NCI-H774 (cell line): ENCODE measurements at places on chromosomes 3 and 15.

DNA sequence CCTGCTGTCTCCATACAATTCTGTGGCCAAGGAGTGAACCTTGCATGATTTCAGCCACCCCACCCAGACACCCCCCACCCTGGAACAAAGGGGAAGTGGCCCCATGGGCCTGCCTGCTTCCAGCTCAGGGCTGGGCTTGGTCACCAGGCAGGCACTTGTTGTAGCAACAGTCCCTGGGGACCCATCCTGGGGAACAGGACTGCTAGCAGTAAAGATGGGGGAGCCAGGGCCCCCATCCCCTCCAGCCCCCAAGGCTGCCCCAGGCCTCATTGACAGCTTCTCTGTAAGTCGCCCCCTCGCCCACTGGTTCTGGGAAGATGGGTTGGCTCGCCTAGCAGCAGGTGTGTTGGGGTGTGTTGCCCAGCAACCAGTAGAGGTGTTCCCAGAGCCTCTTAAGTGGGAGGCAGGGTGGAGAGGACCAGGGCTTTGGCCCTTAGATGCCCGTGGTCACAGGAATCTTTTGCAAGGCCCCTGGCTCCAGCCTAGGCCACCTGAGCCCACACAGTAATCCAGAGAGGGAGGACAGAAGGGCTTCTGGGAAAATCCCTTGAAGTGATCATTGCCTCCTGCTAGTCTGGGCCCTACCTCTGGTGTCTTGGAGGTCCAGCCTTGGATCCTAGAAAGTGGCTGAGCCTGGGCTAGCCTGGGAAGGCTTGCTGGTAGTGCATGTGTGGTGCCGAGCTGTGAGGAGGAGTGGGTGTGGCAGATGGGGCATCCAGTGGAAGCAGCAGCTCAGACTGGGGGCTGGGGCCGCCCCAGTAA lies 48.9 kb downstream of the CYP11A1 start:
- DNase-seq = peak; percentile 67

GRCh38 chr3:19967812-19968211 lies 20.9 kb downstream of the RAB5A start:
- DNase-seq = no peak

DNA sequence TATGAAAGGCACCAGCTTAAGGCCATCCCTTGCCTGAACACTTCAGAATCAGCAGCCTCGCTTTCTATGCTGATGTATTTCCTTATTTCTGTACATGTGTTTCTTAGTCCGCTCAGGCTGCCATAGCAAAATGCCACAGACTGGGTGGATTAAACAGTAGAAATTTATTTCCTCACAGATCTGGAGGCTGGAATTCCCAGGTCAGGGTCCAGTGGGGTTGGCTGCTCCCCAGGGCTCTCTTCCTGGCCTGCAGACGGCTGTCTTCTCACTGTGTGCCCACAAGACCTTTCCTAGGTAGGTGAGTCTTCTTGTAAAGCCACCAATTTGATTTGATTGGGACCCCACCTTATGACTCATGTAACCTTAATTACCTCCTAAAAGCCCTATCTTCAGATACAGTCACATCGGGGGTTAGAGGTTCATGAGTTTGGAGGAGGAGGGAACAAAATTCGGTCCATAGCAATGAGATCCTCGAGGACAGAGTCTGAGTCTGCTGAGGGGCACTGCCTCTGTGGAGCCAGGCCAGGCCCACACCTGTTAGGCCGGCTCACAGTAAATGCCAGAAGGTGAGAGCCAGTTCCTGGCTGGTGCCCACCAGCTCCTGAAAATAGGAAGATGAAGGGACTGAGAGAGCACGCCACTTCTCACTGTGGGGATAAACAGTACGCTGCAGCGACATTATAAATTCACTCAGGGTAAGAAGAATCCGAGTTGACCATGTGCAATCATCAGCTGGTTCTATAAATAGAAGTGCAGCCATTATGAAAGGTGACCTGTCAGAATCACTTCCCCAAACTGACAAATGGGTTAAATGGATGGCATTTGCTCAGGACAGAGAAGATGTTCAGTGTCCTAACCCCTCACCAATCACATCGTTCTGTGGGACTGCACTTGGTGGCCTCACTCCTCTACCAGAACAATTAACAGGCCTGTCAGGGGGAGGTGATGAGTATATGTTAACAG lies 41.1 kb downstream of the CTXND1 start:
- no peak for DNase-seq

GRCh38 chr3:171525437-171525836 lies 65.2 kb upstream of the TNIK start:
- DNase-seq = no peak

GRCh38 chr15:73598530-73599160 lies 34.5 kb downstream of the NPTN start:
- DNase-seq = no peak

- no peak for DNase-seq
Observed at GRCh38 chr3:127819656-127820055, 2.7 kb downstream of the MGLL start.

- no peak for DNase-seq
Observed at GRCh38 chr3:125958511-125959316, 10.3 kb upstream of the ROPN1B start.

GRCh38 chr3:111592143-111592542 lies 3.0 kb downstream of the ZBED2 start:
- DNase-seq = no peak

- DNase-seq = no peak
Observed at GRCh38 chr3:30680789-30681648, 74.6 kb downstream of the TGFBR2 start.

DNA sequence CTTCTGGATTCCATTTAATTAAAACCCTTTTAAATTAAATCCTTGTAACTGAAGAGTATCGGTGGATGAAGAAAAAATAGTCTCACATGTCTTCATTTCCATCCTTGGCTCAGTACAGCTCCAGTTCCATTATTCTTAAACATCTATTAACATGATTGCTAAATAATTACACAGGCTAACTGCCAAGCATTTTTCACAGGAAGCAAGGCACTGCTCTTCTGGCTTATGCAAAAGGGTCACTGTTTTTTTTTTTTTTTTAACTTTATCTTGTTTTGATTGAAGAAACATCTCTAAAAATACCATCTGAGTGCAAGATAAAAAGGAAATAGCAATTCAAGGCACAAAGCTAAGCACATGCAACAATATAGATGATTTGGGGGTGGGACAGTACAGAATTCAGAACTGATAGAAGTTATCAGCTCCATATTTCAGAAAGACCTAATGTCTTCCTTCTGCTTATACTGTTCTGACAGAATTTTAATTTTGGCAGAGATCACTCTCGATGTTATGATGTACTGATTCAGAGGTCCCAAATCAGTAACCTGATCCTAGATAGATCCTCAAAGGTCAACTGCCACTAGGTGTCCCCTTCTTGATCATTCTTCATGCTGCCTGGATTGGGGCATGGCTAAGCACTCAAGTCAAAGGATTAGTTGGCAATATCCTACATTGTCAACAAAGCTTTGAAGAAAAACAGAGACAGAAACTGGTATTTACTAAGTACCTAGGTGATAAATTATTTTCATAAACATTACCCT lies 57.8 kb upstream of the ACTC1 start:
- DNase-seq = peak; percentile 35

GRCh38 chr3:30273304-30274072 lies 332.9 kb upstream of the TGFBR2 start:
- DNase-seq = no peak

- no peak for DNase-seq
Observed at GRCh38 chr15:41637086-41637485, 23.1 kb upstream of the MGA start.

DNA sequence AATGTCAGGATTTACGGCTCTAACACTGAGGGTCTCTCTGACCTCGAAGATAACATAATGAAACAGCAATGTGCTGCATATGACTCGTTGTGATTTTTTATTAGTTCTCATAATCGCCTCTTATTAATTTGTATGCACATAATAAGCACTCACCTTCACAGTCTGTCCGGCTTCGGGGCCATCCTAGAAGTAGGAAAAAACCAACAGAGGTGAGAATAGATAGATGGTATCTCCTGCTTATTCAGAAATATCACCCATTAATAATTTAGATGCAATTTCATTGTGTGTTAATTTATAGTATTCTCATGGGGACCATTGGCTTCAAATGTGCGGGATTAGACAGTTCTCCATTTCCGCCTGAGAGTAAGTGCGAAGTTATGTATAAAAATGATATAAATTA lies 961.4 kb upstream of the CFAP20DC start:
- DNase-seq = no peak

GRCh38 chr3:110995461-110996231 lies 76.0 kb upstream of the NECTIN3 start:
- DNase-seq = no peak

- no peak for DNase-seq
Observed at GRCh38 chr3:115228266-115228665, 81.2 kb upstream of the ZBTB20 start.

DNA sequence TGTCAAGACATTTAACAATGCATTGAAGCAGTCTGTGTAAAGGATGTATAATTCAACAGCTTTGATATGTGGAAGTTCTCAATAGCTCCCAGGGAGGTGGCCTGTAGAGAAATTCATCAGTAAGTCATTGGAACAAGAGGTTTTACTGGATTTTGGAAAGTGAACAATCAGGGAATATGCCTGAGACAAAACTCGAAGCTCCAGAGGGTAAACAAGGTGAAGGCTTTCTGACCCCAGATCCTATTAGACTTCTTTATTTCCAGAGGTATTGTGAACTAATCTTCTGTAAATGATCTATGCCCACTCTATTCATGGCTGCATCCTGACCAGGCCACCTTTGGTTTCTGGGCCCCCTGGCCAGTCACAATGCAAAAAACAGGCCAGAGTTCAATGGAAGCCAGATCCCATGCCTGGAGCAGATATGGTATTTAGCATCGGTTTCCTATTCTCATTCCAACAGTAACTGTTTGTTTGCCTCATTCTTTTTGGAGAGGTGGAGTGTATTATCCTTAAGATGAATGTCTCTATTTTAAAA lies 177.3 kb downstream of the SATB1 start:
- DNase-seq = no peak

DNA sequence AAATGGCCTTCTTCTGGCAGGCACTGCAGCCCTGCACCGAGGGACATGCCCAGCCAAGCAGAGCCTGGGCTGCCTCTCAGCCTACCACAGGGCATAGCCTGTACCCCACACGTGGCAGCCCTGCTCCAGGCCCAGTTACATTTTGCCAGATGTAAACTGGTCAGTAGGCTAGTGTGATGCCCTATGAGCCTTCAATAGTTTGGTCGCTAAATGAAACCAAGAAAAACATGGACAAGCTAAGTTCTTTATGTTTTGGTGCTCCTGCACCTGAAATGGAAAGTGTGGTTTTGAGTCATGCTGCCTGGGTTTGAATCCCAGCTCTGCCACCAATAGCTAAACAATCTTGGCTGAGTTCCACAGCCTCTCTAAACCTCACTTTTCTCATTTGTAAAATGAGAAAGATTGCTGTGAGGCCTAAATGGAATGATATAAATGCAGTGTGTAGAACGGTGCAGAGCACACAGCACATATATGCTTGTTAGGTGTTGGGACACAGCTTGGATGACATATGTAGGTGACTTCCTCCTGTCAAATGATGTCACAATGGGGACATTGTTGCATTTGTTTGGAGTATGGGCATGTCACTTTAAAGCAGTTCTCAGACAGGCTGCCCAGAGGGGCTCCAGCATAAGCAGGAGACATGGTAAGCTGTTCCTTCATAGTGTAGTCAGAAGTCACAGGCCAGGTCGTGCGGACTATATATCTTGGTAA lies 57.4 kb downstream of the ZBTB38 start:
- DNase-seq = no peak

- DNase-seq = no peak
Observed at GRCh38 chr15:35307026-35307425, 221.9 kb upstream of the NANOGP8 start.

GRCh38 chr3:135759651-135760050 lies 205.9 kb upstream of the PPP2R3A start:
- DNase-seq = no peak

GRCh38 chr3:87856126-87856525 lies 202.7 kb downstream of the CGGBP1 start:
- DNase-seq = no peak

GRCh38 chr15:38216763-38217162 lies 35.9 kb upstream of the SPRED1 start:
- DNase-seq = no peak

DNA sequence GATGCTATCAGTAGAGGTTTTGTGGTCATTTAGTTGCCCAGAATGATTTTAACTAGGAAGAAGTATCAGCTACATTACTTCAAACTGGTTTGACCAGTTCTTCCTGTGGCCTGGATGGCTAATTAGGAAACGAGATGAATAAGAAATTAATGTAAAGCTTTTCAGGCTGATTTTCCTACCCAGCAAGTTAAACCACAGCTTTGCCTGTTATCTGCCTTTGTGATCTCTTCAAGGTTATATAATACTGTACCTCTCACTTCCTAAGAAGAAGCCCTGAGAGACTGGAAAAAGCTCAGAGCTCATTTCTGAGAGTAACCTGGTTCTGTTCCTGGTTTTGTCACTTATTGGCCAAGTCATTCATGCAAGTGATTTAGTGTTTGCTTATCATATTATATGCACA lies 782.2 kb upstream of the GOLIM4 start:
- peak; percentile 57 for DNase-seq

GRCh38 chr3:12840591-12841148 lies 695 bp downstream of the RPL32 start:
- DNase-seq = no peak

- no peak for DNase-seq
Observed at GRCh38 chr3:61589856-61590255, 28.5 kb downstream of the PTPRG start.

DNA sequence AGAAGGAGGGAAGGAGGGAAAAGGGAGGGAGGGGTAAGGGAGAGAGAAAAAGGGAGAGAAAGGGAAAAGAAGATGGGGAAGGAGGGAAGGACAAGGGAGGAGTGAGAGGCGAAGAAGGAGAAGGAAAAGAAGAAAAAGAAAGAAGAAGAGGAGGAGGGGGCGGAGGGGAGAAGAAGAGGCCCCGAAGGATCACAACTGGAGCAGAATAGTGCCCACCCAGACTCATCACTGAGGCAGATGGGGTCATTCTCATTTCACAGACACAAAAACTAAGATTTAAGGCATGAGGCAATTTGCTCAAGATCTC lies 2.7 kb upstream of the ALAS1 start:
- no peak for DNase-seq

DNA sequence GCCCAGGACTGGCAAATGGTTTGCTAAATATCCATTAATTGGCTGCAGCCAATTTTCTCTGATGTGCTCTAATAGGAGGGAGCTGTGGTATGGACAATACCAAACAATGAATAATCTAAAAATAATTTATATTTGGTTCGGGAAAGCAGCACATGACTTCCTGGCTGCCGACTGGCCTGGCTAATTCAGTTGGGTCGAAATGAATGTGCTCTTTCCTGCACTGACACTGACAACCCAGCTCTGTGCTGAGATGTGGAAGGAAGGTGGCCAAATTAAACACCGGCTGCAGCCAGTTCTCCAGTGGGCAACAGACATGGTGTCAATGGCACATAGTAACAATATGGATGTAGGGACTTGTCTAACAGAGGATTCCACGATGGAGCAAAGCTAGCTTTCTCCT lies 21.1 kb upstream of the COLQ start:
- DNase-seq = no peak
